ENCODE measurements at places on chromosomes 4 and X.

DNA sequence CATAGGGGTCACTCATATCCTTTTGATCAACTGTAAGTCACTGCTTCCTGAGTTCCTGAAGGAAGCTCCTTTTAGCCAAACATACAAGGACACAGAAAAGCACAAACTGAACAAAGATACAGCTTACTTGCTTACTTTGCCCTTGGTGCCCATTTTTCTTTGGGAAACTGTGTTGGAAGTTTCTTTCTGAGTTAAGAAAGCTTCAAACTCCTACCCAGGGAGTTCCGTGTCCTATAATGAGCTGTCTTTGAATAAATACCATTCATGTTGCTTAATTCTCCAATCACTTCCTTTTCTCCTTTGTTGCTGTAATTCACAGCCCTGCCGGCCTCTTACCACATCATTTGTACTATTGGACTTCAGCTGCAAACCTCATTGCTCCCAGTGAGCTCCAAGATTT lies at the start of gene ADH4:
ADH4 (minus strand) TSS at position 228 of the 400 bp plus-strand sequence; CDS start at position 153, 75 bp downstream.
- no peak for DNase-seq

DNA sequence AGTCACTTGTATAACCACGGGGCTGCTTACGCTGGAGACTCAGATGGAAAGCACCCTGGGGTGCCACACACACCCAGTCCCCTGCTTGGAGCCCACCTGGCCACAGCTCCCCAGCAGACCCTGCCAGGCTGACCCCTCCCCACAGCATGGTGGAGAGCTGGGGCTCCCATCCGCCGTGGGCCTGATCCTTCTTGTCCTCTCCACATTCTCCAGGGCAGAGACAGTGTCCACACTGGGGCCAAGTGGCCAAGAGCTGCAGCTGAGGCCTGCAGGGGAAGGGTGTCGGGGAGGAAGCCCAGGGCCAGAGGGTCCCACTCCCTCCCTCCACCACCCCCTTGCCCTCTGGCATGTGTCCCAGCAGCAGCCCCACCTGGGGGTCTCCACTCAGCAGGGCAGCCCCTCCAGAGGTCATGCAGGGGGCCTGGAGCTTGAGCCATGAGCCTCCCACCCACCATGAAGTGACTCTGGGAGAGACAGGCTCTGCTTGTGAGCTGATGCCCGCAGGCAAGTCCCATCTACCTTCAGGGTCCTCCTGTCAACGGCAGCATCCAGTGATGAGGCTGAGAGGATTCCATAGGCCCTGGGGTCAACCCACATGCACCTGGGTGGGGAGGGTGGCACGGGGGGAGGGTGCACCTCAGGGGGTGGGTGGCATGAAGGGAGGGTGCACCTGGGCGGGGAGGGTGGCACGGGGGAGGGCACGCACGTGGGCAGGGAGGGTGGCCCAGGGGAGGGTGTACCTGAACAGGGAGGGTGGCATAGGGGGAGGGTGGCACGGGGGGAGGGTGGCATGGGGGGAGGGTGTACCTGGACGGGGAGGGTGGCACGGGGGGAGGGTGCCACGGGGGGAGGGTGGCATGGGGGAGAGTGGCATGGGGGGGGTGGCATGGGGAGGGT lies 56.4 kb downstream of the FAM53A start:
- DNase-seq, result no peak

GRCh38 chr4:100953616-100954015 lies 393.7 kb downstream of the PPP3CA start:
- DNase-seq, result no peak

- peak; percentile 31 for DNase-seq
Observed at GRCh38 chr4:63717384-63717783, 691.9 kb downstream of the TECRL start.

DNA sequence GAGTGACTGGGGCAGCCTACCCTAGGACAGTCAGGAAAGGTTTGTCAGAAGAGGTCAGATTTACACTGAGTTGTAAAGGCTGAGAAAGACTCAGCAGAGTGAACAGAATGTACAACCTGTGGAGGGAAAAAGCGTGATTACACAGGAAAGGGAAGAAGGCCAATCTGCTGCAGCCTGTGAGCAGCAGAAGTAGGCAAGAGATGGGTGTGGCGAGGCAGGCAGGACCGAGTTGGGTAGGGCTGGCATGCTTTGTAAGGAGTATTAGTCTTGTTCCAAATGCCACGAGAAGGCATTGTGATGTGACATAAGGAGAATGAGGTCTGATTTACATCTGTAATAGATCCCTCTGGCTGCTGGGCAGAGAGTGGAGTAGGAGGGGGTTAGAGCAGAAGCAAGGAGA lies 12.6 kb downstream of the SGMS2 start:
- DNase-seq, result no peak

DNA sequence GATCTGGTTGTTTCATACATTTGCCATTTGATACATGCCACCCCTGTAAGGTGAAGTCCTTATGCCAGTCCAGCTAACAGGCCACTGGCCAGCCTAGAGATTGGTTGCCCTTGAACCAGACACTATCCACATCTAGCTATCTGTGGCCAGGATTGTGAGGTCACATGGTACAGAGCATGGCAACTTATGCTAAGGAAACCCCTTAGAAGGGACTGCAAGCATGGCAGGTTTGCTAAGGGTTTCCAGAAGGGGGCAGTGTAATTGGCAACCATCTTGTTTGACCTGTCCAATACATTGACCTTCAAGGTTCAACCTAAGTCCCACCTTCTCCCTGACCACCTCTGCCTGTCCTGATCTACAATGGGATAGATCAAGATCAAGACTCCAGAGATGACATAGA lies 47.5 kb downstream of the SMC1A start:
- DNase-seq, result no peak

GRCh38 chr4:144449611-144450010 lies 196.3 kb upstream of the HHIP start:
- peak; percentile 10 for DNase-seq

GRCh38 chr4:184096561-184097240 lies 121.0 kb downstream of the ENPP6 start:
- DNase-seq, result peak; percentile 87

DNA sequence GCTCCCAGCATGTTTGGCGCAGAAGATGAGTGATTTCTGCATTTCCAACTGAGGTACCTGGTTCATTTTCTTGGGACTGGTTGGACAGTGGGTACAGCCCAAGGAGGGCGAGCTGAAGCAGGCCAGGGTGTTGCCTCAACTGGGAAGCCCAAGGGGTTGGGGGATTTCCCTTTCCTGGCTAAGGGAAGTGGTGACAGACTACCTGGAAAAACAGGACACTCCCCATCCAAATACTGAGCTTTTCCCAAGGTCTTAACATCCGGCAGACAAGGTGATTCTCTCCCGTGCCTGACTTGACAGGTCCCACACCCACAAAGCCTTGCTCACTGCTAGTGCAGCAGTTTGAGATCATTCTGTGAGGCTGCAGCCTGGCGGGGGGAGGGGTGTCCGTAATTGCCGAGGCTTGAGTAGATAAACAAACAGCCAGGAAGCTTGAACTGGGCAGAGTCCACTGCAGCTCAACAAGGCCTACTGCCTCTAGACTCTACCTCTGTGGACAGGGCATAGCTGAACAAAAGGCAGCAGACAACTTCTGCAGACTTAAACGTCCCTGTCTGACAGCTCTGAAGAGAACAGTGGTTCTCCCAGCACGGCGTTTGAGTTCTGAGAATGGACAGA lies 307.7 kb upstream of the ARSJ start:
- DNase-seq, result no peak

DNA sequence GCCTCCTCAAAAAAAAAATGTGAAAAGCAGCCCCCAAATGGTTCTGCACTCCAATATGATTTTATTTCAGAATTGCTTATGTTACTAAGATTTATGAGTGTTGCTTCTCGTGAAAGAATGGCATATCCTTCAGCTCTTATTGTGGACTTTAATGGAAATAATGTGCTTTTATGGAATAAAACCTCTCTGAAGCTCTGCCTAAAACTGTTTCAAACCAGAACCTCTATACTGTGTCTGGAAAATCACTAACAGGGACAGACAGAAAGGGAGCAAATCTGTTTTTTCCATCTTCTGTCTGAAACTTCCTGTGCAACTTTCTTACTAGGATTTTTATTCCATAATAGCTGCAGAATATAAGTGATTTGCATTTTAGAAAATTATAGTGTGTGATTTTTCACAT lies 493.1 kb downstream of the ANKRD50 start:
- DNase-seq, result peak; percentile 43

DNA sequence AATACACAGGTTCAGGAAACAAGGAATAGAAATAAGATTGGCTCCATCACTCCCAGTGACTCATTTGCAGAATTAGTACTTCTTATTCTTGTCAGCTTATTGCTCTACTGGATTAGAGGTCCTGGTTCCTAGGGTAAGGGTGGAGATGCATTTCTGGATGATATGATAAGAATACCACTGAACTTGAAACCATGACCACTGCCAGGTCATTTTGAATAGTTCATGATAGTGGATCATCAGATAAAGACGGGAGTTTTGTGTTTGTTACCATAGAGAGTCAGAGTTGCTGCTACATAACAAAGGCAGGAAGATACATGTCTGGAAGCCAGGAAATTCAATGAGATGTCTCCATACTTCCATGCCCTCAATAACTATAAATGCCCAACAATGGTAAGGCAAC lies 109.2 kb upstream of the FAT1 start:
- no peak for DNase-seq

- DNase-seq, result no peak
Observed at GRCh38 chr4:39335566-39335965, 30.6 kb downstream of the RFC1 start.

DNA sequence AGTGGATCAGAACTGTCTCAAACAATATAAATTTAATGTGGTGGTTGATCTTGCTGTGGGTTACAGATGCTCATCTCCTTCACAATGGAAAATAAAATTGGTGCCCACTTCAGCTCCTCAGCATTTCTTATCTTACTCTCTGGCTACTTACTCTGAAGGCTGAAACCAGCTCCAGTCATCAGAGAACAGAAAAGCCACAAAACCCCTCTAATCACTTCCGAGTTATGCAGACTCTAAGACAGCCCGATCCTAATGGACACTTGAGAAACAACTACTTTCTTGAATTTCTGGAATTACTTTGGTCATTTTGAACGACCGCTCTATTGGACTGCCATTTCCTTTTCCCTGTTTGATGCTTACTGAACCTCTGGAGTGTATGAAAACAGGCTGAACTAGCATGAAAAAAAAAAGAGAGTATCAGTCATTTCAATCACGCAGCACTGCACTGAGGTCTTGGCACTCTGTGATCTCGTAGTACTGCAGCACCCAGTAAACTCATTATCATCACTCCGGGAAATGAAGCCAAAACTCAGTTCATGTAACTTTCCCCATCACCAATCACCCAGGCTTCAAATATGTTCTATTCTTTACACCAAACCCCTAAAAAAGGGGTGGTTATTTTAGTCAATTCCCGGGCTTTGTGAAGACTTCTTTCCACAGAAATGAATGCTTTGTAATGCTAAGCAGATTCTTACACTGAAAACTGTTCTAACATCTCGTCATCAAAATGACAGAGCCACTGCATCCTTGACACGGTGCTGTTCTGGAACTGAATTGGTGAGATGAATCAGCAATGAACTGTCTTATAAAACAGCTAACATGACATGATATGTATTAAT lies 54.5 kb downstream of the TSPAN5 start:
- no peak for DNase-seq

GRCh38 chr4:32148111-32148666 lies 1428.0 kb downstream of the PCDH7 start:
- peak; percentile 88 for DNase-seq

- DNase-seq, result no peak
Observed at GRCh38 chr4:177281351-177281909, 28.2 kb upstream of the NEIL3 start.

- DNase-seq, result no peak
Observed at GRCh38 chrX:44203791-44204190, 139.7 kb downstream of the EFHC2 start.

DNA sequence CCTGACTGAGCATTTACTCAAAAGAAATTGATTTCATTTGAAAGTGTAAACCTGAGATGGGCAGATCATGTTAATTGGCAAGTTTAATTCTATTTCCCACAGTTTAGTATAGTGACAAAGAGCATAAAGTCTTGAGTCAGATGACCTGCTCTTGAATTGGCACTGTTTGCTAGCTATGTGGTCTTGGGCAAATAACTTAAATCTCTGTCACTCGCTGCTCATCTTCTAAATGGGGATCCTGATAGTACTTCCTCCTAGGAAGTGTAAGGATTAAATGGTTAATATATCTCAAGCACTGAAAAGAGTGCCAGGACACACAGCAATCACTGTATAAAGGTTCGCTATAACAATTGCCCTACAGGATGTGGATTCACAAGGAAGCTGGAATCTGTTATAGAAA lies 242.8 kb upstream of the JADE1 start:
- no peak for DNase-seq

DNA sequence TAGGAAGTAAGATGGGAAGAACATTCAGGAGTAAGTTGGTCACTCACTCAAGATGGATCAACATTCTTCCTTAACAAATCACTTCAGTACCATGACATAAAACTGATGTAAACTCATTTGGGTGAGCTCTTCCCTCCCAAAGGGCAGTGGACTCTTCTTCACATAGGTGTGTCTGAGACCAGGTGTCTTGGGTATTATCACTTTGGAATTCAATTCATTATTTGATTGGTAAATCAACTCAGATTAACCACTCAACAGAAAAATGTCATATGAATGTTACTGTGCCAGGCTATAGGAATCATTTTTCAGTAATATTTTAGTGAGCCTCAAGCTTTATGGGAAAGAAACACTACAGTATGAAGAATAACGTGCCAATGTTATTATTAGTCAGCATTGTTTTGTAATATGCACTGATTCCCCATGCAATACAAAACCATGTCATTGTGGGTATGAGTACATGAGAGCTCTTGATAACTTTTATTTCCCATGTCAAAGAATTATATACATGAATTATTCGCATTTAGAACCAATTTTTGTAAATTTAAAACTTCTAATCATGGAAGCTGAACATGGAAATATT lies 58.6 kb upstream of the ETNPPL start:
- DNase-seq, result no peak

DNA sequence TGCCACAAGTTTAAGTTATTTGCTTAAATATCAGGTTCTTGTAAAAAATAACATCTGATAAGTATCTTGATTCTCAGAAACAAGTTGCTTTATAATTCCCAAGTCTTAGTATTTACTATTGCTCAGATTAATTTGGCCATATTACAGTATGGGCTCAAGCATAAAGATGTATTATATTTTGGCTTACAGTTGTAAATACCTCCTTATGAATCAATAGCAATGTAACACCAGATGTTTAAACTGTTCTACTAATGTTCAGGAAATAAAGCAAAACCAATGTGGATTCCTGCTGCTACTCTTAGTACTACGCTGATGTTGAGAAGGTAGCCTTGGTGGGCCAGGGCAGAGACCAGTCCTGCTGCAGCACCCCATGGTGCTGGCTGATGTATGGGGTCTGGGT lies 102.7 kb downstream of the MGST2 start:
- no peak for DNase-seq

GRCh38 chr4:7017446-7018048 lies 25.6 kb upstream of the TADA2B start:
- no peak for DNase-seq

DNA sequence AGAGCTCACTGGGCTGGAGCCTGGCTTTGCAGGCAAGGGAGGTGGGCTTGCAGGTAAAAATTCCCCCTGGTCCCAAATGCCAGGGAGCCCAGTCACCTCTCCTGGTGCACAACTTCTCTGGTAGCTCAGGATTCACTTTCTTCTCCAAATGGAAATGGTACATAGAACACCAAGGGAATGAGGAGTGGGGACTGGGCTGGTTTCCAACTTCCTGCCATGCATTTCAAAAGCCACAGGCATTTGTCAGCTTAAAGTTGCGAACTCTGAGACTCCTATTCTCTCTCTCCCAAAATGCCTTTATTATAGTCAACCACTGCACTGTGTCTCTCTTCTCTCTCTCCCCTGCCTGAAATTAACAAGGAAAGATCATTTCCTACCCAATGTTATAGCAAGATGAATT lies 177.3 kb downstream of the GRIA3 start:
- no peak for DNase-seq

- peak; percentile 34 for DNase-seq
Observed at GRCh38 chrX:38599796-38600755, 38.7 kb downstream of the TSPAN7 start.
